Body of pancreas (tissue), 4 donors: ENCODE measurements at places on chromosomes 11 and 22.

GRCh38 chr11:2713094-2713493 is 13.3 kb upstream of the KCNQ1OT1 start:
- H3K4me3 ChIP-seq: no peak overlapping the region
- no peak overlapping the region for H3K27ac ChIP-seq
- no peaks in the 10 kb centered on the region for H3K27me3 ChIP-seq
- no peaks in the 10 kb centered on the region for H3K36me3 ChIP-seq
- no peak for DNase-seq
- no peaks in the 10 kb centered on the region for H3K4me1 ChIP-seq

GRCh38 chr11:92789761-92790160 is 179.7 kb upstream of the MTNR1B start:
- no peak for DNase-seq
- H3K27me3 ChIP-seq: no peaks in the 10 kb centered on the region
- no peak overlapping the region for H3K27ac ChIP-seq
- no peak overlapping the region for H3K4me3 ChIP-seq
- H3K4me1 ChIP-seq: no peaks in the 10 kb centered on the region

DNA sequence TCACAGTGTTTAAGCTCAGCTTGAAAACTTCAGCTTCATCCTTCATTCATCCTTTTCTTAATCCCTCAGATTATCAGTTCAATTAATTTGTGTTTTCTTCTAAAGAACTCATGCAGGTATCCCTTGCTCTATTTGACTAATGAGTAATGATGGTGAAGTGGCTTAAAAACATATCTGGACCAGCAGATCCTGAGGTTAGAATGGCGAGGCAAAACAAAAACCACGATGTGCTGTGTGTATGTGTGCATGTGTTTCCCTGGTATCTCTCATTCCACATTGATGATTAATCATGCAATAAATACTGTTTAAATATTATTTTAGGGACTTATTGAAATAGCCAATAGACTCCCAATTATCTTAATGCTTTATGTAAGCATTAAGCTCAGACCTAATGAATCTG is 437.0 kb downstream of the DYNC2H1 start:
- H3K27me3 ChIP-seq: no peaks in the 10 kb centered on the region
- no peak overlapping the region for H3K4me3 ChIP-seq
- H3K36me3 ChIP-seq: no peaks in the 10 kb centered on the region
- H3K4me1 ChIP-seq: no peaks in the 10 kb centered on the region
- no peak for DNase-seq
- no peak overlapping the region for H3K27ac ChIP-seq

GRCh38 chr11:70429724-70430521 is 31.6 kb downstream of the CTTN start:
- H3K4me1 ChIP-seq: no peaks in the 10 kb centered on the region
- peaks cover 41% of the 10 kb centered on the region for H3K36me3 ChIP-seq
- H3K4me3 ChIP-seq: no peak overlapping the region
- no peaks in the 10 kb centered on the region for H3K27me3 ChIP-seq
- no peak for DNase-seq

- peaks cover 32% of the 10 kb centered on the region for H3K4me1 ChIP-seq
- H3K27me3 ChIP-seq: no peaks in the 10 kb centered on the region
- H3K36me3 ChIP-seq: no peaks in the 10 kb centered on the region
- DNase-seq: peak; percentile 31
- H3K4me3 ChIP-seq: peak within 1 kb of the TSS; percentile 62
These were observed at the start of gene GAB2 for GRCh38 chr11:78417175-78417887. Gene GAB2 (minus strand): TSS chr11:78417820. CDS start chr11:78417720, 100 bp downstream.

- H3K27me3 ChIP-seq: no peaks in the 10 kb centered on the region
- no peak for DNase-seq
- no peak overlapping the region for H3K4me3 ChIP-seq
- H3K36me3 ChIP-seq: no peaks in the 10 kb centered on the region
These were observed 18.6 kb downstream of the PLAAT5 start for GRCh38 chr11:63472372-63472771.

GRCh38 chr11:73520353-73521061 is 77.4 kb downstream of the FAM168A start:
- DNase-seq: no peak
- H3K4me1 ChIP-seq: no peaks in the 10 kb centered on the region
- H3K27ac ChIP-seq: no peak overlapping the region

DNA sequence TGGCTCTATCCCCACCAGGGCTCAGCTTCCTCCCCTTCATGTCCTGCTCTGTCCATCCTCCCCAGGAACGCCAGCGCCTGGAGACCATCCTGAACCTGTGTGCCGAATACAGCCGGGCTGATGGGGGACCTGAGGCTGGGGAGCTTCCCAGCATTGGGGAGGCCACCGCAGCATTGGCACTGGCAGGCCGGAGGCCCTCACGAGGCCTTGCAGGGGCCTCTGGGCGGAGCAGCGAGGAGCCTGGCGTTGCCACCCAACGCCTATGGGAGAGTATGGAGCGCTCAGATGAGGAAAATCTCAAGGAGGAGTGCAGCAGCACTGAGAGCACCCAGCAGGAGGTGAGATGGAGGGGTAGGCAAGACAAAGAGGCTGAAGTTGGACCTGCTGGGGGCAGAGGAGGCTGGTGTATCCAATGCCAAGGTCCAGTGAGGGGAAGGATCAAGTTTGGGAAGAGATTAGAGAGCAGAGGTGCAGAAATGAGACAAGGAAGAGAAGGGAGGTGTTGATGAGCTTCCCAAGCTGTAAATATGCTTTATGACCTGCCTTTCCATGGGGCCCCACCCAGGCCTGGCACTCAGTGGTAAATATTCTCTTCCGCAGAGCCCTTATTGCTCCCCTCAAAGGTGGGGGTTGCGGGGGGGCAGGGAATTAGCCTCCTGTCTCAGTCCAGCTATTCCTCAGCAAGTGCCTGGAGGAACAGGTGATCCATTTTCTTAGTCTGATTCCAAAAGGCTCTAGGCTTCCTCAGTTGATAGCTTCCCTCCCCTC is 23.9 kb downstream of the PHLDB1 start:
- H3K4me1 ChIP-seq: peaks cover 37% of the 10 kb centered on the region
- H3K27me3 ChIP-seq: no peaks in the 10 kb centered on the region

DNA sequence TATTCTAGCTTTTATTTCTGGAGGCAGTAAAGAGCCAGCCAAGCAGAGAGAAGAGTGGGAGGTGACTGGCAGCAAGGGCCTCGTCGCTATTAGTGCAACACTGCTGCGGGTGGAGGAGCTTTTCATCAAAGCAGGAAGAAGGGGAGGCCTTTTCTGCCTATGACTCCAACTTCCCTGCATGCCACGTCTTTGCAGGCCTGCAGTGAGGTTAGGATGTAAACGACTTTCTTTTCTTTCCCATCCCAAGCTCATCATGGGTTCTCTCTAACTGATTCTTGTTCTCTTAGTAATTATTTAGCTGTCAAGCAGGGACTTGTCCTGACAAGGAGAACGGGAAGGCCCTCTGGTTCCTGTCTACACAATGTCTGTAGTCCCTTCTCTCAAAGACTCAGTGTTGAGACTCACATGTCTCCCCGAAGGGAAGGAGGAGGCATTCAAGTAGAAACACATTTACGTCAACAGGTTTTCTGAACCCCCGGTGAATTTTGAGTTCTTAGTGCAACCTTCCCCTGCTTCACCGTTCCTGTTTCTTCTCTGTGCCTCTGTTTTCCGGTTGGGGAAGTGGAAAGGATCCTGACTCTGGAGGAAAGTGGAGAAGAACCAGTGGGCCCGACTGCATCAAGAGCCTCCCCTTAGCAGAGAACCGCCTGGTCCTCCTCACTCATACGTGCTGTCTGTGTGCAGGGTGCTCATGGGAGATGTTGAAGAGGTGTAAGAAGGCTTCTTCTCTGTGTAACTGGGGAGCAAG is 56.9 kb downstream of the PACS1 start:
- no peaks in the 10 kb centered on the region for H3K27me3 ChIP-seq
- no peak overlapping the region for H3K4me3 ChIP-seq
- H3K4me1 ChIP-seq: peaks cover 36% of the 10 kb centered on the region
- peak overlapping the region; percentile 15 for H3K27ac ChIP-seq
- DNase-seq: no peak
- H3K36me3 ChIP-seq: no peaks in the 10 kb centered on the region

DNA sequence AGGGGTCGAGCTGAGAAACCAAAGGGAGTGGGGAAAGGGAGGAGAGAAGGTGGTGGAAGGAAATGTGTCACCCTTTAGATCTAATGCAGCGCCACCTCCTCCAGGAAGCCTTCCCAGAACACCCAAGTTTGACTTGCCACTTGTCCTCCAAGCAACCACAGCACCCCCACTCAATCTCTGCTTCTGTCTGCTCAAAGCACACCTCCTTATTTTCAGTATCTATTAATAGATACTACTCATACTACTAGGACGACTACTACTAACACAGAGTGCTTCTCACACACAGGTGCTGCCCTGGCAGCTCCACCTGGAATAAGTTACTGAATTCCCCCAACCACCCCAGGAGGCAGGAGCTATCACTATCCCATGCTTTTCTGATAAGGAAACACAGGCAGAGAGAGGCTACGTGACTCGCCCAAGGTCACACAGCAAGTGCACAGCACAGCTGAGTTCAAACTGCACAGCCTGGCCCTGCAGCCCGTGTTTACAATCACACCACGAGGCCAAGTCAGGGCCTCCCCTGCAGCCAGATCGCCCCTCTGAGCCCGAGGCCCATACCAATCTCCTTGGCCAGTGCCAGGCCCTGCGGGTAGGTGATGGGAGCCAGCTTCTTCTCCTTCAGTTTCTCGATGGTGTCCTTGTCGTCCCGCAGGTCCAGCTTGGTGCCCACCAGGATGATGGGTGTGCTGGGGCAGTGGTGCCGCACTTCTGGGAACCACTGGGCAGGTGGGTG is 13.2 kb downstream of the RAC2 start:
- H3K4me3 ChIP-seq: no peak overlapping the region
- H3K27me3 ChIP-seq: no peaks in the 10 kb centered on the region
- no peak overlapping the region for H3K27ac ChIP-seq
- peaks cover 15% of the 10 kb centered on the region for H3K4me1 ChIP-seq
- no peaks in the 10 kb centered on the region for H3K36me3 ChIP-seq

DNA sequence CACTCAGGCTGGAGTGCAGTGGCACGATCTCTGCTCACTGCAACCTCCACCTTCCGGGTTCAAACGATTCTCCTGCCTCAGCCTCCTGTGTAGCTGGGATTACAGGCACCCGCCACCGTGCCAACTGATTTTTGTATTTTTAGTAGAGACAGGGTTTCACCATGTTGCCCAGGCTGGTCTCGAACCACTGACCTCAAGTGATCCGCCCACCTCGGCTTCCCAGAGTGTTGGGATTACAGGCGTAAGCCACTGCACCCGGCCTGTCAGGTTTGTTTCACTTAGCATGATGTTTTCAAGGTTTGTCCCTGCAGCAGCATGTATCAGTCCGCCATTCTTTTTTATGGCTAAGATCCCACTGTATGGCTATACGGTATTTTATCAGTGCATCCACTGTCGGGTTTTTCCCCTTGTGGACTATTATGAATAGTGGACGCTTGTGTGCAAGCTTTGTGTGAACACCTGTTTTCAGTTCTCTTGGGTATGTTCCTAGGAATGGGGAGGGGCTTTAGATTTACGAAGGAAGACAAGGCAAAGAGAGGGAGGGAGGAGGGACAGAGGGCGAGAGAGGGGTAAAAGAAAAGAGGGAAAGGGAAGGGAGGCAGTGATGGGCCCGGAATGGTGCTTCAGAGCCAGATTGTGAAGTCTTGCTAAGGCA is 13.9 kb upstream of the CDC42EP2 start:
- no peaks in the 10 kb centered on the region for H3K36me3 ChIP-seq
- peaks cover 14% of the 10 kb centered on the region for H3K4me1 ChIP-seq
- no peaks in the 10 kb centered on the region for H3K27me3 ChIP-seq
- no peak for DNase-seq
- H3K27ac ChIP-seq: no peak overlapping the region
